ENCODE measurements at places on chromosomes 5 and 9. TPM values are rescaled to one million over a fixed set of nuclear protein-coding genes. Genes with fewer than 3 reads are reported as not detected.

- peaks cover 6% of the 10 kb centered on the region for H3K4me1 ChIP-seq
- H3K27ac ChIP-seq: no peak overlapping the region
- H3K27me3 ChIP-seq: no peaks in the 10 kb centered on the region
- no peak for DNase-seq
- H3K36me3 ChIP-seq: no peaks in the 10 kb centered on the region
- H3K4me3 ChIP-seq: no peak overlapping the region
These were observed 359.2 kb upstream of the ACTBL2 start for GRCh38 chr5:57841676-57842363.

DNA sequence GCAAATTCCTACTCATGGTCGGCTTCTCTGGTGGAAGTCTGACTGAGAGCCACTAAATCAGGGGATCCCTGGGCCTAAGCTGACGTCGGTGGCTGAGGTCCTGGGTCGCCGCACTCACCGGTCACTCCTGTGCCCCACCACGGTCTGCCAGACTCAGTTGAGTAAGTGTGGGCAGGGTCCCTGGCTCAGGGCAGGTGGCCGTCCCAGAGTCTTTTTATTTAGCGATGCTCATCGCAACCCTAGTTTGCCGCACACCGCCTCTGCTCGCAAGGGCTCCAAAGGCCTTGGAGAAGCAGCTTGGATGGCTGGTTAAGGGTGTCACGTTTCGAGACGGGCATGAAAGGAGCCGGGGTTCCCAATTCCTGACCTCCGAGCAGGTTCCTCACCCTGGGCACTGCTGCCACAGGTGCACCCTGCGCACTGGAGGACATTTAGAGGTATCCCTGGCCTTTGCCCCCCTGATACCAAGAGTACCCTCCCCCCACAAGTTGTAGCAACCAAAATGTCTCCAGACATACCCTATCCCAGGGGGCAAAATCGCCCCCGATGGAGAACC lies 59.9 kb downstream of the NSUN2 start:
- H3K36me3 ChIP-seq: no peaks in the 10 kb centered on the region
- no peak overlapping the region for H3K27ac ChIP-seq
- no peak overlapping the region for H3K4me3 ChIP-seq

Gene SOX30
- polyA plus RNA-seq: not detected

Gene BARX1
- 151 TPM for polyA plus RNA-seq

Gene PLCXD3
- polyA plus RNA-seq: 2.3 TPM

Gene FRMPD1
- not detected for polyA plus RNA-seq

Measured in stomach (tissue), 19 donors.